ENCODE measurements at places on chromosomes 16 and 17. TPM values are rescaled to one million over a fixed set of nuclear protein-coding genes. Genes with fewer than 3 reads are reported as not detected.

LIMD2 gene
- total RNA-seq = 546 TPM

GRCh38 chr17:81132197-81132540 is 33.1 kb upstream of the PVALEF start:
- H3K36me3 ChIP-seq = no peaks in the 10 kb centered on the region
- H3K27me3 ChIP-seq = no peaks in the 10 kb centered on the region
- H3K4me1 ChIP-seq = no peaks in the 10 kb centered on the region

CSH2 gene
- not detected for total RNA-seq

MYH11 gene
- 0.30 TPM for total RNA-seq

TPPP3 gene
- 3.0 TPM for total RNA-seq

DNA sequence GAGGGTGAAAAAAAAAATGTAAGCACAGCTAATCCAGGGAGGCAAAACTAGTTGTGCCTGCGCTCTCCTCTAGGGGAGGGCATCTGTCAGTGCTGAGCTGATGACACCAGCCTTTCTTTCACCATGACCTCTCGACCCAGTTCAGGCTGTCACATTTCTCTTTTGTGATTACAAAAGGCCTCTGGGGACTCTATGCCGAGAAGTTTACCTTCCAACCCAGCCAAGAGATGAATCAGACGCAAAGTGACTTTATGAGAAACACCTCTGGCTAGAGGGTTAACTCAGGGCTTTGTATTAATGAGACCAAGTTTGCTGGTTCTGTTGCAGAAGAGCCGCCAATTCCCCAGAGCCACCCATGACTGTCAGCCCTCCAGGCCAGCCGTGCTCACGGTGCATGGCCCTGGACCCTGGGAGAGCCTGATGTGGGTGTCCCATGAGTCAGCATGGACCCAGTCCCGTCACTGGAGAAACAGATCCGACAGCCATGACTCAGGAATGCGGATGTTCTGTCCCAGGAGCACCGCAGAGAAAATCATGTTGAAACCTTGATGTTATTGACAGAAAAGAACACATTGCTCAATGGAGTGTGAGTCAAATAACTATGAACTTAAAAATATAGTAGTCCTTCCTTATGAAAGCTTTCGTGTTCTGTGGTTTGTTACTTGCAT is 437.2 kb downstream of the HS3ST3B1 start:
- no peak overlapping the region for H3K4me3 ChIP-seq
- peak; percentile 11 for DNase-seq
- no peaks in the 10 kb centered on the region for H3K36me3 ChIP-seq
- H3K27me3 ChIP-seq = no peaks in the 10 kb centered on the region
- no peak overlapping the region for H3K27ac ChIP-seq
- no peaks in the 10 kb centered on the region for H3K4me1 ChIP-seq

CXCL16 gene
- 4.0 TPM for total RNA-seq

CDK5R1 gene
- total RNA-seq = 12.3 TPM

Measured in natural killer cell (primary cell).